ENCODE measurements at places on chromosomes 6 and 20. TPM values are rescaled to one million over a fixed set of nuclear protein-coding genes. Genes with fewer than 3 reads are reported as not detected.

PGK2 gene
- total RNA-seq, result not detected

HLA-DMB gene
- 2.9 TPM for total RNA-seq

NOX3 gene
- not detected for total RNA-seq

FAM83B gene
- not detected for total RNA-seq

TMEM244 gene
- total RNA-seq, result not detected

DEFB132 gene
- not detected for total RNA-seq

FAM217A gene
- not detected for total RNA-seq

TMC2 gene
- total RNA-seq, result not detected

MEP1A gene
- not detected for total RNA-seq

GLP1R gene
- total RNA-seq, result not detected

C6orf47 gene
- total RNA-seq, result 20.6 TPM

PHACTR1 gene
- total RNA-seq, result 4.1 TPM

EYS gene
- total RNA-seq, result not detected

TRIM31 gene
- not detected for total RNA-seq

SERINC3 gene
- total RNA-seq, result 110 TPM

SLC4A11 gene
- 14.9 TPM for total RNA-seq

BPIFB1 gene
- not detected for total RNA-seq

CLDN20 gene
- not detected for total RNA-seq

FOXQ1 gene
- total RNA-seq, result not detected

TNFRSF6B gene
- total RNA-seq, result 16.8 TPM

PLEKHG1 gene
- total RNA-seq, result 42.3 TPM

OR2H1 gene
- total RNA-seq, result not detected

PARD6B gene
- total RNA-seq, result 0.28 TPM

ZC3H12D gene
- 0.17 TPM for total RNA-seq

KIAA1755 gene
- total RNA-seq, result 0.05 TPM

ELOVL4 gene
- total RNA-seq, result 0.51 TPM

TFAP2A gene
- total RNA-seq, result under 0.01 TPM

TBXT gene
- total RNA-seq, result not detected

PRL gene
- not detected for total RNA-seq

BCL2L1 gene
- total RNA-seq, result 46.1 TPM

HLA-DQB2 gene
- total RNA-seq, result not detected

MDFI gene
- 37.8 TPM for total RNA-seq

SEMG1 gene
- total RNA-seq, result not detected

SPATS1 gene
- not detected for total RNA-seq

CLPSL2 gene
- total RNA-seq, result not detected

TRIM26 gene
- total RNA-seq, result 29.3 TPM

C6orf58 gene
- not detected for total RNA-seq

SYNE1 gene
- 52.9 TPM for total RNA-seq

REM1 gene
- total RNA-seq, result not detected

LINC00237 gene
- total RNA-seq, result not detected

GPX5 gene
- total RNA-seq, result not detected

SNAP25 gene
- not detected for total RNA-seq

ARFGAP1 gene
- total RNA-seq, result 70.8 TPM

Data from dermis blood vessel endothelial cell (primary cell).